ENCODE measurements at places on chromosomes 5 and 9.

DNA sequence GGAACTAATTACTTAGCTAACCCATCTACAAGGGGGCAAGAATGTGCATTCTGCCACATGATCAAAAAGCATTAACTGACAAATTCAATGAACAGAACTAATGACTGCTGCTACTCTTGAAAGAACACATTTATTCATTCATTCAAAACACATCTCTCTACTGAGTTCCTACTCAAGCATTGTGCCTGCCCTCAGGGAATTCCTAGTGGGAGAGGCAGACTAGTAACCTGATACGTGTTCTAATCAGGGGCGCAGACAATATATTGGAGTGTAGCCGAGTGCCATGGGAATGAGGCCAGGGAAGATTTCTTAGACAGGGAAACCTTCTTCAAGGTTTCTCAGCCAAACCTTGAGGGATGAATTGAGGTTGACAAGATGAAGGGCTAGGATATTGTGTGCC lies 56.7 kb upstream of the PAPPA start:
- no peak for DNase-seq

DNA sequence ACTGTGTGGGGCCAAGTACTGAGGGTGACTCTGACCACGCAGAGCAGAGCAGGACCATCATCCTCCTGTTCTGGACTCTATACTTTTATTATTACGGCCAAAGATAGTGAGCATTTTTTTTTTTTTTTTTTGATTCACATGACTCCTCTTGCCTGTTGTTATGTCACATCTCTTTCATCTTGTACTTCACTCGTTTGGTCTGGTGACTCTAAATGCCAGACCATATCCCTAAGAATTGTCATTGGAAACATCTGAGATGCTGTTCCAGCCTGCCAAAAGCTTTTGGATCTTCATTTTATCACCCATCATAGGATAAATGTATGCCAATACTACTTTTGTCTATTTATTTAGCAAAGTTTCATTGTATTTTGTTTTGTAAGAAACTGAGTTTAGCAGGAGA lies 168.2 kb upstream of the RAI14 start:
- DNase-seq, result no peak

GRCh38 chr9:5841771-5842573 lies 9.1 kb upstream of the ERMP1 start:
- DNase-seq, result no peak

DNA sequence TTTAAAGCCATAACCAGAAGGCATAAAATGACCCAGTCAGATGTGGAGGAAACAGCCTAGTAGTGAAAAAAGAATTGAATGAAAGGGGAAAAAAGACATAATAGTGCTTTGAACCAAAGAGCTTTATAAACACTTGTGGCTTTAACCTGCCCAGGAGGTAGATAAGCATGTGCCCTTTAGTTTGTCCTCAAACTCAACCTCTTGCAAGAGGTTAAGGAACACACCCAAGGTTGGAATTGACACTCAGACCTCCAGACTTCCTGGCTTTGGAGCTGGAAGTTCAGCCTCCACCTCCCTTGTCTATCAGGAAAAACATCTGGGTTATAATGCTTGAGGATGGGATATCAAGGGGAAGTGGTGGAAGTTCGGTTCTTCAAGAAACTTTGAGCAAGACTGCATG lies 16.3 kb downstream of the NDUFA8 start:
- no peak for DNase-seq

GRCh38 chr5:119033135-119033534 lies 37.8 kb upstream of the DMXL1 start:
- no peak for DNase-seq

GRCh38 chr9:23537192-23538066 lies 288.6 kb downstream of the ELAVL2 start:
- DNase-seq, result no peak

GRCh38 chr9:70406434-70406862 lies 8.0 kb downstream of the KLF9 start:
- DNase-seq, result no peak
